ENCODE measurements at places on chromosomes 1 and 21.
A peak's percentile ranks its signal among the peaks of the same experiment; 100 is the strongest.

DNA sequence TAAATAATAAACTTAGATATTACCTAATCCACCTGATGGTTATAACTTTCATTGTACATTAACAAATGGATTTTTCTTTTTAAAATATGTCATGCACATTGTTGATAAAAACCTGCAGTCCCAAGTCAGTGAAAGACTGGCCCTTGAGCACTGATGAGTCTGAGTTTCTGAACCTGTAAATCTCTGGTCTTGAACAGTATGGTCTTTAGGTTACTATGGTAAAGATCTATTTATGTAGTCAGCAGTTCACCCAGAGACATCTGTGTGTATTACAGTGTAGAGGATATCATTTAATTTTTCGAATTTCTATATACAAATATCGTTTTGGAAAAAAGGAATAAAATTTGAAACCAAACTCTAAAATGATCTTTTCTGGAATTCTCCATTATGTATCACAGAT is 30.4 kb upstream of the SCYL3 start:
- ATAC-seq: no peak

- no peak for ATAC-seq
Observed at GRCh38 chr1:30778154-30778978, 20.8 kb upstream of the LAPTM5 start.

DNA sequence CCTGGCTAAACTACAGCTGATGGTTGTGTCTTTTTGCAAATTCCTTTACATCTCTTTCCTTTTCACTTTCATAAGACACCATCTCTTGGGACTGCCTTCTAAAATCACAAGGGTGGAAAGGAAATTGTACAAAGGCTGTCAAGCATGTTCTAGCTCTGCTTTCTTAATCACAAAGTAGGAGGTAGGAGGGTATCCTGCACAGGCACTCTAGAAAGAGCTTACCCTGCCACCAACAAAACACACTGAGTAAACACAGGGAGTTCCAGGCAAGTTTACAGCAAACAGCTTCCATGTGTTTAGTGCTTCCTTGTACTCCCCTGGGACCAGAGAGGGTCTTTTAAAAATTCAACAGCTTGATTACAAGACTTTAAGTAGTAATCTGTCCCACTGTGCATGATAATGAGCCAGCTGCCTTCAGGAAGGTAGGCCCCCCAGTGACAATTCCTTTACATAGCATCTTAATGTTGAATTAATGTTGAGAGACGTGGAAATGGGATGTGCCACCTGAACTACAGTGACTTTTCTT is 2.4 kb downstream of the PLPP3 start:
- ATAC-seq: no peak

DNA sequence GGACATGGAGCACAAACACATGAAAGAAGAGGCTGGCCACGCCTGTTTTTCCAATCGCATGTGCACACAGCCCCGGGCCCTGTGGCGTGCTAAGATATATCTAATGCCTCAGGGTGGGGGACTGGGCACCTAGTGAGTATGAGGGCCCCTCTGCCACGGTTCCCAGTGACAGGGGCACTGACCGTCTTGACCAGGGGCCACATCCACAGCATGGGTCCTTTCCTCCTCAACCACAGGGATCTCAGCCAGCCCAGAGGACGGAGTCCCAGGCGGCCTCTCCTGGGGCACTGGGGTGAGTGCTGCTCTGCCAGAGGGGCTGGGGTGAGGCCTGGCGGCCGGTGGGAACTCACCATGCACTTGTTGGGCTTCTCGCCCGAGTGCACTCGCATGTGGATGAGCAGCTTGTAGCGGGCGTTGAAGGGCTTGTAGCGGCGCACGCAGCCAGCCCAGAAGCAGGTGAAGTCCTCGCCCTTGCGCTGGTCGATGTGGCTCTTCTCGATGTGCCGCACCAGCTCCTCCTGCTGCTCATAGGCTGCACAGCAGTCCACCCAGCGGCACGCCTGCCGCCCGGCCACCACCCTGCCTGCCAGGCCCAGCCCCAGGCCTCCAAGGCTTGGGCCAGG is 134.7 kb downstream of the DMRTB1 start:
- no peak for ATAC-seq

DNA sequence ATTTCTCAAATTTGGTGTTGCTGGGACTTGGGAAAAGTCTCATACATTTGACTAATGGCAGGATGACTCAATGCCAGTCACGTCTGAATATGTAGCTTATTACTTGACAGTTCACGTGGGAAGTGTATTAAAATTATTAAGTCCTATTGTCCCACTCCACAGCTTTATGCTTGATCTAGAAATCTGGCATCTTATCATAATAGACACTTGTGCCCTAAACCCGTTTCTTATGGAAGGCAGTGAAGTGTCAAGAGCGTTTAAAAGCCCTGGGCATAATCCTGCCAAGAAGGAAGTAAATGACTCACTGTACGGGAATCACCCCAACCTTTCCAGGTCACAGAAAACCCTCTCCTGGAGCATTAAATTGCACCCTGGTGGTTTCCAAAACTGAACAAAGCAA is 207.4 kb downstream of the APP start:
- peak; percentile 44 for ATAC-seq

Measured in gastroesophageal sphincter (tissue), 4 donors.